ENCODE measurements at places on chromosomes 4 and X.

DNA sequence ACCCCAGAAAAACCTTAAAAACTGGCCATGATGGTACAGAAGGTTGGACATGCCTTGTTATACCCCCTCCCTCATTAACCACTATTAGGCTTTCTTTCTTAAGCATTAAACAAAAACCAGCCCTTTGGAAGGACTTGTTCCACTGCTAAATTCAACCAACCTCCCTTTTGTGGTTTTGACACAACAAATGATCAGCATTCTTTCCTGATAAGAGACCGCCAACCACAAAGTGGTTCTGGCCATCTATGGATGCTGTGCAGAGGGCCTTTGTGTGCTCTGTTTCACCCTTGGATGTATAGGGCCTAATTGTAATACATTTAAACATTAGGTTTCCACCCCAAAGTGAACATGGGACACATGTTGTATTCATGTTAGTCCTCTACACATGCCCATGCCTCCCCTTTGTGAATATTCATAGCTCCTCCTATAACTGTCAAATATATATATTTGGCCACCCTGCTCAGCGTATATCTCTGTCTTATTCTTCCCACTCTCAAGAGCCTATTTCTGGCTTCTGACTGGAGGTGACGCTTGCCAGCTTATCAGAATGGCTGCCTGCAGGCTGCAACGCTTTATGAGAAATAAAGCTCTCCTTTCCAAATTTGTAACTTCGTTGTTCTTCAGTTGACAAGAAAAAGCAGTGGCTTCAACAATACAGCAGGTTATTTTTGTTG is 126.6 kb downstream of the NPNT start:
- DNase-seq = no peak

- no peak for DNase-seq
Observed at GRCh38 chr4:147843162-147843561, 111.3 kb downstream of the ARHGAP10 start.

GRCh38 chr4:2800691-2801596 is 8.1 kb downstream of the SH3BP2 start:
- DNase-seq = peak; percentile 47

DNA sequence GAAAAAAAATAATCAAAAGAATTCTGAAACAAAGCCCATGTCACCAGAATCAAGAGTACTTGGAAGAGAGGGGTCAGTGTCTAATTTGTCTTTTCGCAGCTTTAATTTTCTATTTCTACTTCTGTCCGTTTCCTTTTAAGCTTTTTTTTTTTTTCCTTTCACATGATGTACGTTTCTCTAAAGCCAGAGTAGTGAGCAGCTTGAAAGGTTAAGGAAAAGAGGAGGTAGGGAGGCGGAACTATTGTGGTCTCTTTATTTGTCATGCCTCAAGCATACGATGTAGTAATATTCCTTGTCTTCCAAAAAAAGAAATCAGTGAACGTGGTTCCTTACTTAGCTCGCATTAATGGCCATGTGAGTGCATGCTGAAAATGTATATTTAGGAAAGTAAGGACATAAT is 311.5 kb downstream of the TENM3 start:
- no peak for DNase-seq

GRCh38 chrX:37883196-37883595 is 35.8 kb upstream of the DYNLT3 start:
- DNase-seq = no peak

DNA sequence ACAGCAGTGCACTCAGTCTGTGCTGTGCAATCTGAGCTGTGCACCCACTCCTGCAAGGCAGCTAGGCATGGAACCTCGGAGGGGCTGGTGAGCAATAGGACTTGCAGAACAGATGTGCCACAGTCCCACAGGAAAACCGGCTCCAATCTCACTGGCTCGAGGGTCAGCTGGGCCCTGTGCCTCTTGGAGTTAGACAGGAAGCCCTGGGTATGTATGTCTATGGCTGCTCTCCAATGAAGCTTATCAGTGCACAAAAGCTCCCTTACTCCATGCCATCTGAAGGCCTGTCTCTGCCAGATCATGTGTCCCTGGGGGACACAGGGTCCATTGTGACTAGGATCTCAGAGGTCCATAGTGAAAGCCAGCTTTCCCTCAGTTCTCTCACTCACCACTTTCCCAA is 335.8 kb downstream of the SH3BGRL start:
- no peak for DNase-seq

- DNase-seq = no peak
Observed at GRCh38 chr4:124530464-124531077, 182.0 kb downstream of the ANKRD50 start.

DNA sequence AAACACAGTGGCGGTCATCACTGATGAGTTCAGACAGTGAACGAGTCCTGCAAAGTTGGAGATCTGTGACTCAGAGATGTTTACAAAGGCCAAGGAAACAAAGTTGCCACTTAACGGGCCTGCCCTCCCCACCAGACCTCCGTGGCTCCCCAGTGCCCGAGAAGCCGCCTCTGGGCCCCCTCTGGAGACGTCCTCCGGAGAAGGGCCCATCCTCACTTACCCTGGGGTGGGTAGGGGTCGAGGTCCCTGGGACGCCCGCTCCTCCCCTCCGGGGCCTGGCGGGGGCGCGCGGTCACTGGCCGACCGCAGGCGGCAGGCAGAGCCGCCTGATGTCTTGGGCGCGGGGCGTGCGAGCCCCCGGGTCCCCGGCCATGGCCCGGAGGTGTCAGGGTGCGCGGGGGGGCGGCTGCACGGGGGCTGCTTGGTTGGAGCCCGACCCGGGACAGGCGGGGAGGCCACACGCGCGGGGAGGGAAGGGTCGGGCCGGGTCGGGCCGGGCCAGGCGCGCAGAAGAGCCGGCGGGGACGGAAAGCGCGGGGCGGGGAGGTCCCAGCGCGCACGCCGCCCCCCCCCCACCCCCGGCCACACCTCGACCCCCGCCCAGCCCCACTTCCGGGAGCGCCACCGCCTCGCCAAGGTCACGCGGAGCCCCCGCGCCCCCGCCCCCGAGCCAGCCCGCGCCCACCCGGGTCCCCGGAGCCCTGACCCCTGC is 529 bp downstream of the DHRSX start:
- DNase-seq = peak; percentile 19

- DNase-seq = no peak
Observed at GRCh38 chrX:54695816-54696487, 102.1 kb downstream of the ITIH6 start.

DNA sequence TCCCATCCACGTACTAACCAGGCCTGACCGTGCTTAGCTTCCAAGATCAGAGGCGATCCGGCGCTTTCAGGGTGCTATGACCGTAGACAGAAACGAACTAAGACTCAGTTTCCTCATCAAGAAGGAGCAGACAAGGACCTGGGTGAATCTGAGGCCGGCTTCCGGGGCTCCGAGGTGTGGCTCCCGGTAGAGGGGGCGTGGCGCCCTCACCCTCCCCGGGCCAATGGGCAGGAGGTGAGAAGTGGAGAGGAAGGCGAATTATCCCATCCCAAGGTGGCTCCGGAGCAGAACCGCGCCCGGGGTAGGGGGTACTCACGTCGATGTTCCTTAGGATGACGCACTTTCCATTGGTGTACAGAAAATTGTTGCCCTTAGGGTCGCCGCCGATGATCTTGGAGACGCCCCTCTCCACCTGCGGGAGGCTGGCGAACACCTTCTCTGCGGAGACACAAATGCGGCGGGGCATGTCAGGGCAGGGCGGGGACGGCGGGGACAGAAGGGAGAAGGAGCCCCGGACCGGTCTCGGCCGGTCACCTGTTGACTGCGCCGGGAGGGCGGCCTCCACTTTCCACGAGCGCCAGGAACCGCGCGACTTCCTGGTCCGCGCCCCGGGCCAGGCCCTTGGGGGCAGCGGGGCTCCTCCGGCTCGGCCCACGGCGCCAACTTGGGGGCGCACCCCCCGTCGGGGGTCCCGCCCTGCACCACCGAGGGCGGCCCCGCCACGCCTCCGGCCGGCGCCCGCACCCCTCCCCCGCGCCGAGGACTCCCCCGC is 616 bp downstream of the WDR1 start:
- DNase-seq = peak; percentile 20

DNA sequence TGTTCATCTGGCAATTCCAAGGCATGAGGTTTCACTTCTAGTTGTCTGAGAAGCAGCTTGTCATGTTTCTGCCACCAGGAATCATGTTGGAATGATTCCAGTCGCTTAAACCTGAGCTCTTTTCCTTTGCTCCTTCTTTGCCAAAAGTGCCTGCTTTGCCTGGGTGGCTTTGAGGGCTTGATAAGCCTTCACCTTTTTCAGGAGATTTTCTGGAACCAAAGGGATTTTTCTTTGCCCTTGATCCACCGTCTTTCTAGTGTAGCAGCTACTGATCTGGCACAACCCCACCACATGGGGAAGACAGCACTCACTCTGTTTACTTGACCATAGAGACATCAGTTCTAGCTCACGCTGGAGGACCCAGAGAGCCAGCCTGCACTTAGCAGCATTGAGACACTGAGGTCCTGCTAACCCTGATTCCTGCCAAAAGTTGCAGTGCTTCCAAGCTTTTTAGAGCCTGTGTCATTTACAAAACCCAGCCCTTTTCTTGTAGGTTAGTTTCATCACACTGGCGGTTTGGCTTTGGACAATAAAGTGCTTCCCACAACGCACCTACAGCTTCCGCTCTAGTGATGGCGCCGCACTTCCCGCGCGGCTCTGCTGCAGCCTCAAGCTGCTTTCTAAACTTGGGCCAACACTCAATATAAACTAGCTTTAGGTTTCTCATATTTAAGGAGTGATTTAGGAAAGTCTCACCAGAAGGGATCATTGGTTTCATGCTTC is 7.3 kb upstream of the CCNI start:
- DNase-seq = peak; percentile 65

DNA sequence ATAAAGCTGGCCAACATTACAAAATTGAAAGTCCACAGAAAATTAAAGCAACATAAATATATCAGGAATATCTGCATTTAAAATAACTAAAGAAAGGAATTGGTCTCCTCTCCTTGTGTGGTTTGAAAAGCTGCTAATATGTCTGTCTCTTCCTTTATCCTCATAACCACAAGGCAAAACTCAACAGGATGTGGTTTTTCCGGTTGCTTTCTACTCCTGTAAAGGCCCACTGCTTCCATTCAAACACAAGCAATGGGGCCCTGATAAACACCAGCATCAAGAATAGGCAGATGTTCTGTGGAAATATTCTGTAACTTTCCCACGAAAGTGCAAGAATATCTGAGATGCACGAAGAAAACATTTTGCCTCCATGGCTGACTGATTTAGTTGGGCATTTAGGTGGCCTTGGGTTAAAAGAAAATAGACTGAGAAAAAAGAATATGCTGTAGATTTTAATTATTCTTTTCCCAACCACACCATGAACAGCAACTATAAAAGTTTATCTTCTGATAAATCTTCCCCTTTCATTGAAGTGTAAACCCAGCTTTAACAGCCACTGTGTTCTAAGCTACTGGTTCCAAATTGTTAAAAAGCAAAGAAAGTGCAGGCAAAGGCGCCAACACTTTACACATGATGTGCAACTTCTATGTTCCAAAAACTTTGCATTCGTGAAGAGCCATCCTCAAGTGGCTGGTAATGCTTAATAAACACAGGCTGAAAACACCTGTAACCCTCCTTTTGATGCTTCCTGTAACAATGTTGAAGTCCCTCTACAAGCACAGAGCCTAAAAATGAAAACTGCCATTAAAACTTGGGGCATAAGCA is 50.5 kb upstream of the NDST3 start:
- no peak for DNase-seq

DNA sequence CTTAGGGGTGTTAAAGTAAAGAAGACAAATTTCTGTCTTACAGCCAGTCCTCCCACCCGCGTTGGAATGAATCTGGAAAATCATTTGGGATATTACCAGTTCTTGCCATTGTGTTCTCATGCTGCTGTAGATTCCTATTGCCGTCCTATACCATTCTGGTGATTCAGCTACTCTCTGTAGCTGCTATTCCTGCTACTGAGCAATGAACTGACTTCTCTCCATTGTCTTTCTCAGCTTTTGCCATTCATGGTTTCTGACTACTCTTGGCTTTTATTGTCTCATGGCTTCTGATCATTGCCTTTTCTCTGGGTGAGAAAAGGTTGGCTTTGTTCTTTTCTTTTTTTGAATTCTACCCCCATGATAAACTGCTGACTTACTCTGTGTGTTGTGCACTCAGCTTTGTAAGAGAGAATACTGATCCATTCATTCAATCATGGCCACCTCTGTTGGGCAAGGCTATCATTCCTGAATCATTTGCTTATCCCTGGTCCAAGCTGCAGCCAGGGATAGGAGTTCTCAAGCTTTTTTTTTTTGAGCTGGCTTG is 27.7 kb upstream of the METAP1 start:
- DNase-seq = no peak

DNA sequence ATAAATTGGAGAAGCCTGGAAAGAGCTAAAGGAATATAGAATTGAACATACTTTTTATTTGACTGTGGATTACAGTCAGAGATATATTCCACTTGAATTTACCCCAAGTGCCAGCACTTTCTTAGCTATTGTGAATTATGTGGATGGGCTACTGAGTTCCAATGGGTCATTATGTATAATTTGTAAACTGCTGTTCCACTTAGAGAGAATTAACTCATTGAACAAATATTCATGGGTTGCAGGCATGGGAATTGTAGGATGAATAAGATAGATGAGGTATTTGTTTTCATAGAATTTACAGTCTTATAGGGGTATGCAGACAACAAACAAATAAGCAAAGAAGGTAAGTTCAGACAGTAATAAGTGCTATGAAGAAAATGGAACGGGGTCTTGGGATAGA is 195.7 kb downstream of the SHROOM3 start:
- DNase-seq = no peak

- no peak for DNase-seq
Observed at GRCh38 chr4:172653676-172654075, 514.9 kb upstream of the GALNT7 start.

- no peak for DNase-seq
Observed at GRCh38 chr4:81905971-81906370, 434.3 kb upstream of the RASGEF1B start.

DNA sequence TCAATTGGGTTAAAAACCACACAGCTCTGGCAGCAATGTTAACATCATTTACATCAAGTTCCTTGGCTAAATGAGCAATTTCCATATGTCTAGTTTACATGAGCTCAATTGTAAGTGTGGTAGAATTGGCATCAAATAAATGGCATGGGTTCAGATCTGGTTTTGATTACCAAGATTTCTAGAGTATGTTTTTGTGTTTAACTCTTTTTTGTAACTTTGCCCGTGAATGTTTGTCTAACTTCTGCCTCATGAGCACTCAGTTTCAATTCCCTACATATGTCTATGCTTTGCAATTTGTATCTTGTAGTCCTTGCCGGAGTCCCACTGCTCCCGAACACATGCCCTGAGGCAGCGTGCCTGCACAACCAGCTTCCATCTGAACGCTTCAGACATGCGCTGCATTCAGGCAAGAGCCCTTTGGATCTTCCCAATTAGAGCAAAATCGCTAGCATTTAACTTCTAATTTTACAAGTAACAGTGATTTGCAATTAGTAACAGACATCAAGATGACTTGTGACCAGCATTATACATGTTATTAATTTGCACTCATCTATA is 644.4 kb downstream of the TRIML1 start:
- no peak for DNase-seq

- DNase-seq = no peak
Observed at GRCh38 chr4:61320154-61320553, 120.0 kb downstream of the ADGRL3 start.

GRCh38 chrX:126342859-126343258 is 176.8 kb upstream of the DCAF12L2 start:
- no peak for DNase-seq
